Stimulated activated memory B cell treated with anti-CD40 and anti-IgM and Interleukin-4, amounts not matched to agents 10 μg/mL and 1 μg/mL and 100 μg/mL, for 72 hours (primary cell): ENCODE measurements at places on chromosomes 7 and 10.

GRCh38 chr10:14150526-14150925, 180.2 kb downstream of the FRMD4A start:
- ATAC-seq: no peak

DNA sequence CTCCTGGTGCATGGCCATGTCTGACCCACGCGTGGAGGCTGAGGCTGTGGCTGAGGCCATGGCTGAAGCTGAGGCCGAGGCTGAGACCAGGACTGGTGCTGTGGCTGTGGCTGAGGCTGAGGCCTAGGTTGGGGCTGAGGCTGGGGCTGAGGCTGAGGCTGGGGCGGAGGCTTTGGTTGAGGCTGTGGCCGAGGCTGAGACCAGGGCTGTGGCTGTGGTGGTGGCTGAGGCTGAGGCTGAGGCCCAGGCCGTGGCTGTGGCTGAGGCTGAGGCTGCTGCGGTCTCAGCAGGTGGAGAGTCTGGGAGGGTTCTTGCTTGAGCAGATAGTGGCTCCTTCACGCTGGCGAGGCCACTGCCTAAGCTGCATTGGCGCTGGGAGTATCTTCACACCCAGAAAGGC, 76.4 kb downstream of the WDR37 start:
- no peak for ATAC-seq

- ATAC-seq: peak; percentile 34
Observed at GRCh38 chr7:7416031-7416858, 119.4 kb downstream of the COL28A1 start.

DNA sequence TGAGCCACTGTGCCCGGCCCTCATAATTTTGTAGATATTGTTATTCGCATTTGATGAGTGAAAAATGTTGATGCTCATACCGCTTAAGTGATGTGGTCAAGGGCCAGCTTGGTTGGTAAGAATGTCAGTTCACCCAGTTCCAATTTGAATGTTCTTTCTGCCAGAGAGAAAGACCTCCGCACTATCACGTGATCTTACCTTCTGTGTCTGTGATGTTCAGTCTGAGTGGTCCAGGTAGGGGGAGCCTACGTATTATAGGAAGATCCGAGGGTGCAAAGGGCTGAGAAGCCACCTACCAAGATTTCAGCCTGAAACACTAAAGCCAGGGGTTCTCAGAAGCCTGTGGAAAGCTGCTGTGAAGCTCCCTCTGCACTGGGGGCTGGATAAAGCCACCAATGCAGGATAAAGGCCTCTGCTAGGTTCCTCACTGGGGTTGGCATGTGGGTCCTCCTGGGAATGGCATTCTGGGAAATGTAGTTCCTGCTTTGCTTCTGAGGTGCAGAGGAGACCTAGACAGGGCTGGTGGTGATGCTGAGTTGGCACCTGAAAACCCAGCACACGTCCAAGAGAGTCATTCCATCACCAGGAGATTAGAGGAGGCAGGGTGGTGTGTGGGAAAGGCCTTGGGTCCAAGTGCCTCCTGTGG, 64.7 kb upstream of the AOAH start:
- ATAC-seq: no peak

- no peak for ATAC-seq
Observed at GRCh38 chr10:94137747-94138146, 144.0 kb downstream of the PLCE1 start.

DNA sequence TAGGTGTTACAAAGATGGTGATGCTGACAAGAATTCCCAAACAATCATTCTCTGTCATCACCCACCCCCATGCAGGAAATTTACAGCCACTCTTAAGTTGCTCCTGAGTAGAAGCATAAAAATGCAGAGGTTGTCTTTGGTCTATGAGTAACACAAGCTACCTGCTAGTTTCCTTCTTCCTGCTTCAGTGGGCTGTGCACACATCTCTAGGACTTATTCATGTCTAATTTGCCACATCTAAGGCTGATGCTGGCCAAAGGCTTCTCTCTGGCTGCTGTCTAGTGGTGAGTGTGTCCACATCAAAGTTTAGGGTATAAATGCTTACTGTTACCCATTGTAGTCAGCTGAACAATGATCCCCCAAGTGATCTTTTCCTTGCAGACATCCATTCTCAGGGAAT, 662.5 kb downstream of the TYW1 start:
- no peak for ATAC-seq

- peak; percentile 51 for ATAC-seq
Observed at GRCh38 chr10:103276896-103277712, at the start of gene INA. Gene INA (plus strand): TSS chr10:103277138. CDS start chr10:103277212, 74 bp downstream.

DNA sequence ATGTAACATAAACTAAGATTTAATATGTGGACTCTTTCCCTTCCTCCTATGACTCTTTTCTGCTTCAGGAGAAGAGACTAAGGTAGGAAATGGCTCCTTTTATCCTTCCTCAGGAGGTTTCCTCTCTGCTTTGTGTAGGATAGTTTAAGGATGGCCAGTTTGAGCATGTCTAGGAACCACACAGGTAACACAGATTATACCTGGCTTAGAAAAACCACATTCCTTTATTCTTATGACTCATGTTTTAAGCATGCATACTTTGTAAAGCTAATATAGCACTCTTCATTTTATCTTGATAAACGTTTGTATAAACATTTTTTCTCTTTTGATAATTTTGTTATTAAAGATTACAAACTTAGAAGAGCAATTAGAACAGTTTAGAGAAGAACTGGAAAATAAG, 57.8 kb downstream of the CYP51A1 start:
- no peak for ATAC-seq

GRCh38 chr7:51069411-51070083, 247.1 kb downstream of the COBL start:
- ATAC-seq: no peak

- no peak for ATAC-seq
Observed at GRCh38 chr10:93844979-93845626, 48.7 kb upstream of the SLC35G1 start.

DNA sequence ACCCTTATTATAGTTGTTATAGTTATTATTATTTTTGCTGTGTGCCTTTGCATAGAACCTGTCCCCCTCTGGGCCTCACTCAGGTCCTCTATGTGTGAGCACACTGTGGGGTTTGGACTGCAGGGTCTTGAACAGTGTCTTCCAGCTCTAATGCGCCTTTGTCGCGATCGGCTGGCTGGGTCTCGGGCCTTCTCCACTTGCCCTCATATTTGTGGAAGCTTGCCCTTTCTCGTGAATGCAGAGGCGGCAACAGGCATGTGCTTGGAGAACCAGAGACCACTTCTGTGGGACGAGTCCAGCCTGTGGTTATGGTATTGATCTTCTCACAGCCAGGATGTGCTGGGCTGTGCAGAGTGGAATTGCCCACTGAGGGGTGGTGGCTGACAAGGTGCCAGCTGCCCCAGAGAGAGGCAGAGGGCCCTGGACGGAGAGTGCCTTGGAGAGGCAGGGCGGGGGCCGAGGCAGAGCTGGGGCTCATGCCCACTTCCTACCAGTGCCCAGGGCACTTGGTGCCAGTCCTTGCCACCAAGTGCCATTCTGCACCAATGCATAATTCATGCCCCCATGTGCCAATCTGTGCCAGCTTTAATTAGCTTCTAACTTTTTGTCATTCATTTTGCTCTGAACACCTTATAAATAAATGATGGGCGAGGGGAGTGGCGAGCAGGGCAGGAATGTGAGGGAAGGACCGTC, 6.8 kb upstream of the CDH23 start:
- no peak for ATAC-seq

DNA sequence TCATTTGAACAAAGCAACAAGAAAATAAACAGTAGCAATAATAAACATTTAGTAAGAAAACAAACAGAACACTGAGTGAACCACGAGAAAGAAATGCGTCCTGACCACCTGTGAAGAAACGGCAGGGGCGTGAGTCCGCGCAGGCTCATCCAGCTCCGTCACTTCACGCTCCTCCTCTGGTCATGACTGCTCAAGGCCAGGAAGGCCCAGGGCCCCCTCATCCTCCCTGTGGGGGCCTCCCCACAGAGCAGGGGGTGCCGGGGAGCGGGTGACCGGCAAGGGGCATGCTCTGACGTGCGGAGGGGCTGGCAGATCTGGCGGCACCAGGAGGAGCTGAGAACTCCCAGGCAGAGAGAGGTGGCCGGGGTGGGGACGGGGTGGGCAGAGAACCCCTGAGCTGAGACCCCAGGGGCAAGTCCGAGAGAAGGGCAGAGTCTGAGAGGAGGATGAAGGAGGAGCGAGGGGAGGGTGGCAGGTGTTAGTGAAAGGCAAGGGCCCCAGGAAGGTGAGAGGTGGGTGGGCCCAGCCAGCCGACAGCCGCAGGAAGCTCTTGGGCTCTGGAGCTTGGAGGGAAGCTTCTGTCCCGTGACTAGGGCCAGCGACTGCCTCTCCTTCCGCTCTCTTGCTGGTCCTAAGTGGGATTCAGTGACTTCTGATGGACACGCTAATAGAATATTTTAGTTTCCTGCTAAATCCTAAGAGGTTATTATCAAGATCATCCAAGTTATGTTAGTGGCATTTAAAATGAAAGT, 223.9 kb downstream of the TCERG1L start:
- no peak for ATAC-seq

DNA sequence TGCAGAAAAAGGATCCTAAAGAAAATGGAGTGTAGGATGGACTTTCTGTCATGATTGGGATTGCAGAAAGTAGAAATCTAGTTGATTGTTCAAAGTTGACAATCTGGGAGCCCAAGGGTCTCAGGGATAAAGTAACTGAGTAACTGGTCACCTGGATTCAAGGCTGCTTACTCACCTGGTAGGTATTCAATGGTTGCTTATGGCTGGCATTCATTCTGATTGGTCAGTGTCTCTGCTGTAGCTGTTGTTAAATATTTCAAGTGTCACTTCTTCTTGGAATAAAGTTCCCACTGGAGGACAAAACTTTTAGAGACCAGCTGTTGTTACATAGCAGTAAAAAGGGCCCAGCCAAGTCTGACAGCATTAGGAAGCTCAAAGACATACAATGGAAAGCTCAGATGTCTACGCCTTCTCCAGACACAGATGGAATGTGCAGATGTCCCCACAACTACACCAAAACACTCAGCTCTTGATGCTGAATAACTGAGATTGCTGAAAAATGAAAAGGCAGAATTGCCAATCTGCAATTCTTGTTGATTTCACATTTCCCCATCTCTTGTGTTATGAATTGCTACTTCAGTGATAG, 106.9 kb downstream of the ZNF467 start:
- ATAC-seq: no peak

GRCh38 chr7:50848203-50848602, 65.5 kb upstream of the GRB10 start:
- ATAC-seq: no peak

GRCh38 chr10:45407542-45407941, 33.5 kb downstream of the ALOX5 start:
- ATAC-seq: no peak

DNA sequence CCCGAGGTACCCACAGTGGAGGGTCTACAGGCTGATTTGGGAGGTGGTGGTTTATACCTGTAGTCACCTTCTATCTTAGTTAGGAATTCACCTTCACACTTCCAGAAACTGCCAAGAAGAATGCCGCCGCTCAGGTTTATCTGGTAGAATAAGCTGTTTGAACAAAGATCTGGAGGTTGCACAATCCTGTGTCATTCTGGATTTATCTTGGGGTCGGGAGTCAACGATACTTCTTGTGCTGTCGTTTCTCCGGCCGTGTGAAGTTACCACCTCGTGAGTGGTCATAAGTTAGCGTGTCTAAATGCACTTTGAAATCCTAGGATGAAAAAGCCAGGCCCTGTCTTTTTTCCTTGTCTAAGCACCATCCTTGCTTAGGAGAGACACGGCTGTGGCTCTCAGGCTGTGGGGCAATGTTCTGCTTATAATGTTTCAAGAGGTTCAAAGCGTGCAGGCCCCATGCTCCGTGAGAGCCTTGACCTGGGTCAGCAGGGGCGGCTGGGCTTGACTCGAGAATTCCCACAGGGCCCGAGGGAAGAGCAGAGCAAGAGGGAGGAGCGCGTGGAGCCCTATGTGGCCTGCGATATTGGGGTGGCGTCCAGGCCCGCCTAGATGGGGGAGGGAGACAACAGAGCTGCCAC, 35.5 kb downstream of the GRIFIN start:
- no peak for ATAC-seq

DNA sequence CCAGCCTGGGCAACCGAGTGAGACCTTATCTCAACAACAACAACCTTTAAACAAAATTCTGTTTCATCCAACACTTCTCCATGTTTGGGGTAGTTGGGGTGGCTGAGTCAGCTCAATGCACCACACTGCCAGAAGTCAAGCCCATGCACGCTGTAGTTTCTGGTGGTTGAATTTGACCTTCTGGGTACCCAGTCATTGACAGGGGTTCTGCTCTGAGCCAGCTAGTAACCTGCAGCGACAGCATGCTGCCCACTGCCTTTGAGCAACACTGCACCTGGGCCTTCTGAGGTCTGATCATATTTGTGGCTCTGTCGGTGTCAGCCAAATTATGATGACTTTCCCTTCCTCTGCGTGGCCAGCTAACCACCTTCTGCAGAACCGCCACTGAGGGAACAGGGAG, 84.6 kb upstream of the ZNF438 start:
- ATAC-seq: peak; percentile 36

GRCh38 chr10:131679926-131680325, 220.9 kb upstream of the PPP2R2D start:
- ATAC-seq: no peak

GRCh38 chr7:150685219-150686029, at the start of gene GIMAP2:
Gene GIMAP2 (plus strand): TSS chr7:150685706. CDS start chr7:150687060, 1,354 bp downstream.
- ATAC-seq: peak; percentile 86

GRCh38 chr10:43897765-43898419, 249.2 kb upstream of the ZNF32 start:
- ATAC-seq: no peak

- no peak for ATAC-seq
Observed at GRCh38 chr7:128876586-128876977, 13.9 kb downstream of the ATP6V1F start.

DNA sequence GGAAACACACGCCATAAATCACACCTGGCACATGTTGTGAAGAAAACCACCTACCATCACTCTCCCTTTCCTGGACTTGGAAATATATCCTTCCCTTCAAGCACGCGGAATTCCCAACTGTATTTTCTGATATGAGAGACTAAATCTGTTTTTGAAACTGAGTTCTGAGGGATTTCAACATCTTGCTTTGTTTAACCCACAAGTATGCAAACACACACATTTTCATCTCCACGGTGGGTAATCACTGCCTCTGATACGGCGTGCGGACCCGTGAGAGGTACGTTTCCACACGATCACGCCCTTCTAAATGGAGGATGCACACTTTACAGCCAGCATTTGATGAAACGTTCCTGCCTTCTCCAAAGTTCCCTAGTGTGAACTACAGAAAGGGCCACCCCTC, 83.4 kb downstream of the ZRANB1 start:
- no peak for ATAC-seq

GRCh38 chr7:50748472-50748871, 34.2 kb downstream of the GRB10 start:
- ATAC-seq: no peak

DNA sequence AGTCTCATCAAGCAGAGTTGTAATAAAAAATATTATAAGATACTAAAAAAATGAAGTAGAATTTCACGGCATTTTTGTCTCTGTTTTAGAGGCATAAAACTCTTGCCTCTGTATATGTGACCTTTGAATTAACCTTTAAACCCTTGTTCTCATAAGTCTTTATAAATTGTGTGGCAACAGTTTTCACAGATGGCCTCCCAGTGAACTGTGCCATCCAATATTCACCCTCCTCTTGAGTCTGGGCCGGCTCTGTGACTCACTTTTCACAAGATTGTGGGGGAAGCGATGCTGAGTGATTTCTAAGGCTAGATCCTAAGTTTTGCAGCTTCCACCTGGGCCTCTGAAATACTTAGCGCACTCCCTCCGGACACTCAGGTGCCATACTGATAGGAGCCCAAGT, 4.6 kb upstream of the USP6NL start:
- ATAC-seq: no peak

GRCh38 chr10:5512331-5512730, 12.4 kb upstream of the CALML3 start:
- ATAC-seq: no peak

- no peak for ATAC-seq
Observed at GRCh38 chr7:71733107-71733870, 601.3 kb downstream of the GALNT17 start.

GRCh38 chr10:112059220-112059619, 124.3 kb downstream of the GPAM start:
- no peak for ATAC-seq
